Cerebellum (tissue), 4 donors: ENCODE measurements at places on chromosomes 12 and 14. TPM values are rescaled to one million over a fixed set of nuclear protein-coding genes. Genes with fewer than 3 reads are reported as not detected.

GRCh38 chr14:66291756-66292155 lies 194.4 kb upstream of the CCDC196 start:
- DNase-seq, result no peak

DNA sequence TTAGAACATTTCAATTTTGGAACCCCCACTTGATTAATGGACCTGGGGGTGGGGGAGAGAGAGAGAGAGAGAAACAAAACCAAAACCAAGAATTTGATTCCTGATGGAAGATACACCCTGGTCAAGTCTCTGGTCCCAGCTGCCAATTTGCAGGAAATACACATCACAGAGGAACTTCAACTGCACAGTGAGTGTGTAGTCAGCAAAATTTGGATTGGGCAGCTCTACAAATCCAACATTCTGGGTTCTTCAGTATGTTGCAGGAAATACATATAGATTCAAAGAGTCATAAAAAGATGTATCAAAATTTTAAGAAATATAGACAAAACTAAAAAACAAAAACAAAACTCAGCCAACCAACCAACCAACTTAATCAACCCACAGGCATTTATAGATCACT lies 17.4 kb downstream of the DNAH10 start:
- no peak for DNase-seq

- DNase-seq, result no peak
Observed at GRCh38 chr12:63124778-63125177, 26.2 kb downstream of the AVPR1A start.

DNA sequence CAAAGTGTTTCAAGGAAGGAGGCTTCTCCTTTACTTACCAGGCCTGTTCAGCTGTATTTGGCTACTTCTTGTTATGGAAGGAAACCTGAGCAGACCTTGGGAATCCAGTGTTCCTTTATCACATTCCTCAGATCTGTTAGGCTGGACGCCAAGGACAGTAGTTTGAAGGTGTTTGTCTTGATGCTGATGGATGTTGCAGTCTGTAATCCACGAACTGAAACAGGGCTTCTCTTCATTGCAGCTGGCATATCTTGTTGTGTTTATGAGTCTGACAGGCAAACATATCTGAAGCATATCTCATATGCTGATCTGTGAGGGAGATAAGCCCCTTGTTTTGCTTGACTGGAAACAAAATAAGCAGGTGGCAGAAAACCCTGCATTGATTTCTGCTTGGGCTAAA lies 904.3 kb downstream of the NRXN3 start:
- DNase-seq, result no peak

DNA sequence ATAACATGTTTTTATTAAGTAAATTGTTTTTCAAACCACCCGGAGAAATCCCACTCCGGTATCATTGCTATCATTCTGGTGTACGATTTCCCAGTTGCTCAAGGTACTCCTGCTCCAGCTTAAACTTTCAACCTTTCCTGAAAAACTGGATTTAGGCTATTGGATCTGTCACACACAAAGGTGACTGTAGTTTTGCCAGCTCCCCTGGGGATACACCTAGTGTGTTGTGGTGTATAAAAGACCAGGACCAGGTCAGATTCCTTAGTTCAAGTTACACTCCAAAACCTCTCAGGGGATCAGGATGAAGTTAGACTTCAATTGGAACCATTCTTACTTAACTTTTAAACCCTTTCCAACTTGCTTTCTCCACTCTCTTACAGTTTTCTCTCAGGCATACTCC lies 303.9 kb downstream of the NOVA1 start:
- no peak for DNase-seq

DNA sequence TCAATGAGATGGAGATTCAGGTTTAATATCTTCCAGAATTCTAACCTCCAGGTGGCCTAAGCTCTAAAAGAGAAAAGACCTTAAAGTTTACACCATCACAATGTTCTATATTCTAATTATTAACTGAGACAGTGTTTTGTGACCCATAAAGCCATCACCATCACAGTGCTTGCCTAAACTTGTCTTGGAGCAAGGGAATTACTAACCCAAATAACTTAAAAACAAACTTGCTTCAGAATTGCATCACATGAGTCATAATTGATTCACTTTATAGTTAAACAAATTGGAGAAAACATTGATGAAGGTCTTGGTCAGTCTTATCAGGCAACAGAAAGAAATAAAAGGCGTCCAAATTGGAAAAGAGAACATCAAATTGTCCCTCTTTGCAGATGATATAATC lies 54.5 kb upstream of the ALG10 start:
- DNase-seq, result no peak

DNA sequence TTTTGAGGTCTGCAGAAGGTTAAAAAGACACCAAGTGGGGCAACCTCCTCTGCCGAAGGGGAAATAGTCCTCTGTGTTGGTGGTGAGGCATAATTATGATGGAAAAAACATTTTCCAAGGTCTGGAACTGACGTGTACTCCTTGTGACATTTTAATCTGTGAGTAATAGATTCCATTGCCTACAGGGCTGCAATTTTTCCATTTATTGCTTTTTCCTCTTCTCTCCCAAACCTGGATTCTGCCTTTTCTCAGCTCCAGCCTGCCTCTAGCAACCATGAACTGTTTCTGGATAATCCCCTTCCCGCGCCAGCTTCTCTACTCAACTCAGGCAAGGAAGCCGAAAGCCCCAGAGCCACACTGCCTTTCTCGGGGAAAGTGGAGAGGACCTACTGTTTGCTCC lies 230.1 kb upstream of the PLXNC1 start:
- no peak for DNase-seq

- DNase-seq, result no peak
Observed at GRCh38 chr12:129971721-129972120, 67.9 kb upstream of the TMEM132D start.

- DNase-seq, result no peak
Observed at GRCh38 chr12:78881685-78882084, 17.1 kb downstream of the SYT1 start.

DNA sequence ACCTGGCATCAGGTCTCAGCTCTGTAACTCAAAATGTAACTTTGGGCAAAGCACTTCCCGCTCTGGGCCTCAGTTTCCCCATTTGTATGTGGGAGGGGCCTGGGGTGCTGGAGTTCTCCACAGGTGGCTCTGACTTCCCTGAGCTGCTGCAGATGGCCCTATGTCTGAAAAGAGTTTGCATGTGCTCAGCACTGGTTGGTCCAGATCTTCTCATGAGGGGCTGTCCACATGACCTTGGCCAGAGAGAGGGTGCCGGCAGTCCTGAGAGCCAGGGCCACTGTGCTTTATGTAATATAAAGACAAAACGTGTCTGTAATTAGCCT lies 7.2 kb upstream of the CACNA2D4 start:
- no peak for DNase-seq

The NUBPL gene
- 12.0 TPM for total RNA-seq

GRCh38 chr14:41663473-41663850 lies 56.8 kb downstream of the LRFN5 start:
- no peak for DNase-seq

The PTHLH gene
- not detected for total RNA-seq

DNA sequence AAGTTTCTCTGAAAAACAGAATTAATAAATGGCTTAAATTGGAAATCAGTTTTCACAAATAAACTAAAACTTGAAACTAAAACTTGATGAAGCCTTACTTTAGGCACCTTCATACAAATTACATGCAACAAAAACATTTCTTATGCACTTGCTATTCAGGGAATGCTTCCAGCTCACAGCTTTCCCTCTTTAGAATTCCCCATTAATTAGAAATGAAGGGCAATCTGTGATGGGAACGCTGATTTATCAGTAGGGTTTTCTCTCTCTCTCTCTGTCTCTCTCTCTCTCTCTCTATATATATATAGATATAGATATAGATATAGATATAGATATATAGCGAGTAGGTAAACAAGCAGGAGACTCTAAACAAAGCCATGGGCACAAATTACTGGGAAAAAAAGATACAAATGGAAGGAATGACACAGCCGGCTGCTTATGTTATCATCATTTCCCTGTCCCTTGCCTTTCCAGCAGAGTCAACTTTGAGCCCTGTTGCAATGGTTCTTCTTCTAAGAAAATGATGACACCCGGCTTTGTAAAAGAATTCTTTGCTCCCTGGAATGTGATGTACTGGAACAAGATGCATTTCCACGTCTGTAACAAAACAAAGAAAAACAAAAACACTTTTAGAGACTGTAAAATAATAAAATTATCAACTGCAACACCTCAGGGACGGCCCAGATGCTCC lies 1121.6 kb upstream of the TMEM132C start:
- peak; percentile 30 for DNase-seq

DNA sequence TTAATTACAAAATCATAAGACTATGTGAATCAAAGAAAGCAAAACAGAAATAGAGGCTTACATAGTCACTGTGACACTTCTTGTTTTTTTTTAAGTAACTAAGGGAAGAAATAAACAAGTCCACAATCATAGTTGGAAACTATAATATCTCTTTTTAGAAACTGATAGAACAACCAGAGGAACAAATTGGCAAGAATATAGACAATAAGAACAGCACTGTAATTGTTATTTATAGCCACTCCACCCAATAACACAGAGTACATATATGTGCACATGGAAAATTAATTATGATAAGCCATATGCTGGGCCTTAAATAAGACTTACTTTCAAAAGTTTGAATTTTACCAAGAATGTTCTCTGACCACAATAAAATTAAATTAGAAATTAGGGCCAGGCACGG lies 101.1 kb downstream of the PLEKHG7 start:
- DNase-seq, result no peak

DNA sequence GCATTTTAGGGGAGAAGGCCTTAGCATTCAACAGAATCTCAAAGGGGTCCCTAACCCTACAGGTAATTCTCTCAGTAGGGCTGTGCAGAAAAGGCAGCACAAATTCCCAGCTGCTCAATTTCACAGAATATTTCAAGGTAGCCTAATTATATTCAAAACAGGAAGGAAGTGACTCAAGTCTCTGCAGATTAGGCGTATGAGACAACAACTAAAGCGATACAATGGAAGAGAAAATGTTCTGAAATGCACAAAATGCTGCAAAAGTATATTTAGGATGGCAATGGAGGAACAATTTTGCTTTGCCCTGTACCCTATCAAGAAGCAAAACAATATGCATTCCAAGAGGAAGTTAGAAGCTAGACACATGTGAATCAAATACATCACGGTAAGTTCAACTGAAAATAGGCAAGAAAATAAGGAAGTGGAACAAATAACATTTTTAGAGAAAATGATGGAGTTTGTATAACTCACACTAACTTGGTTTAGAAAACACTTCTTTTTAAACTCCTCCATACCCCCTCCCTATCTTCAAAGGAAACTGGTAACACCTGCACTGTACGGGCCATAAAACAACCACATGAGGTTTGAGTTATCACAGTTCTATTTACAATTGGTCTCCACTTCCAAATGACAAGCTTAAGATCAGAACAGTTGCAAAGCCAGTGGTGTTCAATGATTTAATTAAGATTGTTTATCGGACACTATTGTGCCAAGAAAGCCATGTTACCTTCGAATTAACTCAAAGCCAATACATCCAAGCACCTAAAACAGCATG lies 1.6 kb downstream of the GIT2 start:
- DNase-seq, result no peak

The ACOT6 gene
- total RNA-seq, result not detected

DNA sequence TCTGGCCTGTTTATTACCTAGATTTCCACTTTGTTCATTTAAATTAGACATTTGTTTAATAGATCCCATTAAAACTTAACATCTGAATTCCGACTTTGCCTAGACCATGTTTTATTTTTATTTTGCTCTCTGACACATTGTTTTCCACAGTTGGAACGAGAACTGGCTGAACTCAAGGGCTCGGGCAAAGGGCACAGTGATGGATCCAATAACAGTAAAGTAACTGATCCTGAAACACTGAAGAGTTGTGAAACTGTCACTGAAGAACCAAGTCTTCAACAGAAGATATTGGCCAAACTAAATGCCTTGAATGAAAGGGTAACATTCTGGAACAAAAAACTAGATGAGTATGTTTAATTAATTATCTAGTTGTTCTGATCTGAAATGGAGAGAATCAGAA lies 39.7 kb downstream of the LRRC9 start:
- no peak for DNase-seq

DNA sequence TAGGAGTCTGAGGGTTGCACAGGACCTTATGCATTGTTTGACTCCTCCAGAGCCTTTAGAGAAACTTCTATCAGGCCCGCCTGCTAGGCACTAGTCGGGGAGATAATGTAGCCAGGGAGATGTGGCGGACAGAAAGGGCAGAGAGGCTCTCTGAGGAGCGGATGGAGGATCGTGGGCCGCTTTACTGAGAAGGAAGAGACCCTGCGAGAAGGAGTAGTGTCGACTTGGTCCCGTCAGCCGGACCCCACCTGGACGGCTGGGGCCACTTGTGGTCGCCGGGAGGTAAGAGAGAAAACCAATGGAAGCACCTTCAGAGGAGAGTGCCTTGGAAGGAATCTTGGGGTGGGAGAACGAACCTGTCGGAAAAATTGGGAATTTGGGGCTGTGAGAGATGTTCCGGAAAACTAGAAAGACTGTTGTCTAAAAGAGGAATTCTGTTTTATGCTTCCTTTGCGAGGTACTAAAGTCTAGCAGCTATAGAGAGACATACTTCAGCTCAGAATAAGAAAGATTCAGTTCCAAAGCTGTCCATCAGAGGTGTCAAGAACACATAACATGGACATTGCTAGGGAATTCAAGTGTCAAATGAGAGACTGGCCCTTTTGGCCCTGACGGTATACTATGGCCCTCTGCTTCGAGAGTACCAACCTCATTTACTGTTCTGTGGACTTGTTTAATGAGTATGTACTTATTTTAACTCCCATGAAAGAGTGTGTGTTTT lies 660 bp upstream of the MCRS1 start:
- DNase-seq, result no peak

The PELI2 gene
- total RNA-seq, result 55.0 TPM

DNA sequence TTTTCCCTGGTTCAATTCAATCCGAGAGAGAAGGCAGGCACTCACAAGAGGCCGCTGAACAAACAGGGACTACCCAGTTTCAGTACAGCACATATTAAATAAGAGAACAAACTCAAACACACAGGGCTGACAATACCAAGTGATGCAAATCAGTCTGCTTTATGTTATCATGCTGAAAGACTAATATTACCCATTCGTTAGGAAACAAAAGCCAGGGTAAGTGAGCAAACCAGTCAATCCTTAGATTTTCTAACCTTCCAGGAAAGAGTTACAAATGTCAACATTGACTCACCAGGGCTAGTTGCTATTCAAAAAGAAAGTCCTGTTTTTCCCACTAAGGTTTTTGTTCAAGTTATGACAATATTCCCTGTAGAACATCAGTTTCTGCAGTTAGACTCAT lies 246.2 kb downstream of the C12orf42 start:
- no peak for DNase-seq

DNA sequence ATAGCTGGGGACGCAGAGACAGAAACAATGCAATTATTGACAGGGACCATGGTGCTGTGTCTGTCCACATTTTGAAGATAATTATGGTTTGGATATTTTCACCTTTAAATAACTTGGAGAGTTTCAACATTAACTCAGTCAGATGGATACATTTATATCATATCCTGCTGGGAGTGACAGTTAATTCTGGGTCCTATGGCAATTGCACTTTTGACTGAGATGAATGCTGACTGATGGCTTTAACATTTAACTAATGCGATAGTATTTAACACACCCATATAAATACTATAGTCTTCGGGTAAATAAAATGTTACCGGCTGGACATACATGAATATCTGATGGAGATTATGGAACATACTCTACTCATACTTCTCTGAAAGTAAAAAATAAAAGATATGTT lies 118.3 kb downstream of the LRRK2 start:
- DNase-seq, result no peak

The INSM2 gene
- total RNA-seq, result 9.6 TPM

The SMIM41 gene
- total RNA-seq, result 0.18 TPM

The DBX2 gene
- 0.73 TPM for total RNA-seq

The TAS2R46 gene
- total RNA-seq, result 13.9 TPM

The NRXN3 gene
- total RNA-seq, result 92.6 TPM

The POLE gene
- total RNA-seq, result 55.0 TPM
